ENCODE measurements at places on chromosomes 2 and 18. TPM values are rescaled to one million over a fixed set of nuclear protein-coding genes. Genes with fewer than 3 reads are reported as not detected.

The EDAR gene
- total RNA-seq, result 0.03 TPM

The NYAP2 gene
- total RNA-seq, result not detected

The PAX3 gene
- not detected for total RNA-seq

The CACNB4 gene
- 0.11 TPM for total RNA-seq

- peak; percentile 1 for DNase-seq
These were observed 90.9 kb upstream of the CDH7 start for GRCh38 chr18:65659912-65660311.

DNA sequence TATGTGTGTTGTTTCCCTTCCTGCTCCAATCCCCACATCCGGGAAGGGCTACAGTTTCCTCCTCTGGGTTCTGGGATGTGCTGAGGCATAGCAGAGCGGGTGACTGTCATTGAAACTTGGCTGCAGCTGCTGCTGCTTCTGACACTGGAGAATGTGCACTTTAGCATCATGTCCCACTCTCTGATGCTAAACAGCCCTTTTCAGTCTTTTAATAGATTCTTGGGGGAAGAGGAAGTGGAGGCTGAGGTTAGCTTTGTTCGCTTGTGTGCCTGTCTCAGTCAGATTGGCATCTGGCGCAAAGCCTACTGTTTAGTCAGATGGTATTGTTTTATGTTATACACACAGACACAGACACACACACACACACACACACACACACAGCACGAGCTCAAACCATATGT lies 136.5 kb upstream of the RND3 start:
- DNase-seq, result no peak

DNA sequence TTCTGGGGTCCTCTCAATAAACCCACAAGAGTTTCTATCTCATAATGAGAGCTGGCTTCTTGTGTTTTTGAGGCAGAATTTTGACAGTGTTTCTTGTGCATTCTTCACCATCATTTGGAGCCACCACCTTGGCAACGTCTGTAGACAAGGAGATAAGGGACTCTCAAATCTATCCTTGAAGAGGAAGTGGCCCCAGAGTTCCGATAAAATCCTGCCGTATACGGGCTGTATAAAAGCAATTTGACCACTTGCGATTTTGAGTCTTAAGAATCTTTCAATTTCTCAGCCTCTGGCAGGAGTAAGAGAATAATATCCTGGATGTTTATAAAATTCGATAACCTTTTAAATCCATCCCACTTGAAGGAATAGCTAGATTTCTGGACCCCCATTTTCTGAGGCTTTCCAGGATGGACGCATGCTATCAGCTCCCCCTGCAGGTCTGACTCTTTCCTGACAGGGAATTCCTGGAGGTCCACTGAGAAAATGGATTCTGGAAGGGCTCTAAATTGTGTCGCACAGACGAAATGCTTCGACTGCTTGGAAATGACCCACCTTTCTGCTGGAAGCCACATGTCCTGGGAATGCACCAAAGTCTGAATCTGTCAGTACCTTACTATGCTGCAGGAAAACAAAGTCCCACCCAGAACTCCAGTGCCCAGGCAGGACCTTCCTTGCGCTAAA lies 54.1 kb downstream of the E2F6 start:
- no peak for DNase-seq

- DNase-seq, result no peak
These were observed 1394.8 kb upstream of the ZEB2 start for GRCh38 chr2:145914716-145915115.

DNA sequence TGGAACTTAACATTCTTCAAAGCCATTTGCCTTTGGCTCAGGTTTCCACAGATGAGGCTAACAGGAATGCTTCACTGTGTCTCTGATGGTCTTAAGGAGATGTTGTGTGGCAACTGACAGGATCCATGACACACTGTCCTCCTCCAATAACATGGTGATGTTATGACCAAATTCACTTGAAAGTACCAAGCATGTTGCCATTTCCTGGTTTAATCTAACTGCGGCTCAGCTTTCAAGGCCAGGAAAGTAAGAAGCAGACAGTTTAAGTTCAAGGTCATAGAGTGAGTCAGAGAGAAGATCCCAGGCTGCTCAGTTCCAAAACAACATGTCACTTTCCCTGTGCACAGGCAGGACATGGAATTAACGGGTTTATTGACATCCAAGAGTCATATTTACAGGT lies 513.6 kb downstream of the STK39 start:
- DNase-seq, result no peak

GRCh38 chr2:176833671-176834070 lies 378.9 kb upstream of the HNRNPA3 start:
- DNase-seq, result no peak

DNA sequence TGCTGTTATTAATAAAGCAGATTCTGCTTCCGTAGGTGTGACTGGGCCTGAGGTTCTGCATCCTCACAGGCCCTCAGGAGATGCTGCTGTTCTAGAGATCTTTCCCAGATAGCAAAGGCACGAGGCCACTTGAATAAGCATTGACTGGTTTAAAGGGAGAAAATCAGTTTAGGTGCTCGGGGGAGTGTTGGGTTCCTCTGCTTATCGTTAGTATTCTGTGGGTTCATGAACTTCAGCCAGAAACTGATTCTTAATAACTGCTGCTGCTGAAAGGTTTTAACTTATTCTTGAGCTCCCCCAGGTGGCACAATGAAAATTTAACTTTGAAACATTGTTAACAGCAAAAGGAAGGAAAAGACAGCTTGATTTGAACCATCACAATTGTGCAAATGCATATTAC lies 56.9 kb downstream of the ITGA6 start:
- no peak for DNase-seq

DNA sequence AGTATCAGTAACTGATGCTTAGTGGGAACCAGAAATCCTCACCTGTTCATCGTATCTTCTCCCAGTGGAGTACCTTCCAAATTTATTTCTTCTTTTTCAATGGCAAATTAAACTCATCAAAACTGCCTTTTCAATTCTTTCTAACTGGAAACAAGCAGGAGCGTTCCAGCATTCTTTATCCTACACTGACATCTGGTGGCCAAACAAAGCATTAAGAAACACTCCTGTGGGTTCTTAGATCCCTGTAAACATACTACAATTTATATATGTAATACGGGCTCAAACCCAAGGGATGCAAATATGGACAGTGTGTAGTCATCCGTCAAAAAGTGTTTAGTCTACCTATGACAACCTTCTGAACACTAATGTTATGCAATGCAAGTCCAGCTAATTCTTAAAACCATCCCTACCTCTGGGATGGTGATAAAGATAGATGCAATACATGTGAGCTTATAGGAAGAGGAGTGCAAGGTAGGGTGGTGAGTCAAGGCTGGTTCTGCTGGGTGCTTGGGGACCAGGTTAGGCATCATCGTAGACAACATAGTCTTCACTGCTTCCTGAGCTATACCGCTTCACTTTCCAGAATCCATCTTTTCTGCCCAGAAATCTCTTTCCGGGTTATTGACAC lies 375.0 kb downstream of the CTNNA2 start:
- peak; percentile 17 for DNase-seq

- DNase-seq, result no peak
These were observed 85.8 kb upstream of the HPCAL1 start for GRCh38 chr2:10216677-10217488.

DNA sequence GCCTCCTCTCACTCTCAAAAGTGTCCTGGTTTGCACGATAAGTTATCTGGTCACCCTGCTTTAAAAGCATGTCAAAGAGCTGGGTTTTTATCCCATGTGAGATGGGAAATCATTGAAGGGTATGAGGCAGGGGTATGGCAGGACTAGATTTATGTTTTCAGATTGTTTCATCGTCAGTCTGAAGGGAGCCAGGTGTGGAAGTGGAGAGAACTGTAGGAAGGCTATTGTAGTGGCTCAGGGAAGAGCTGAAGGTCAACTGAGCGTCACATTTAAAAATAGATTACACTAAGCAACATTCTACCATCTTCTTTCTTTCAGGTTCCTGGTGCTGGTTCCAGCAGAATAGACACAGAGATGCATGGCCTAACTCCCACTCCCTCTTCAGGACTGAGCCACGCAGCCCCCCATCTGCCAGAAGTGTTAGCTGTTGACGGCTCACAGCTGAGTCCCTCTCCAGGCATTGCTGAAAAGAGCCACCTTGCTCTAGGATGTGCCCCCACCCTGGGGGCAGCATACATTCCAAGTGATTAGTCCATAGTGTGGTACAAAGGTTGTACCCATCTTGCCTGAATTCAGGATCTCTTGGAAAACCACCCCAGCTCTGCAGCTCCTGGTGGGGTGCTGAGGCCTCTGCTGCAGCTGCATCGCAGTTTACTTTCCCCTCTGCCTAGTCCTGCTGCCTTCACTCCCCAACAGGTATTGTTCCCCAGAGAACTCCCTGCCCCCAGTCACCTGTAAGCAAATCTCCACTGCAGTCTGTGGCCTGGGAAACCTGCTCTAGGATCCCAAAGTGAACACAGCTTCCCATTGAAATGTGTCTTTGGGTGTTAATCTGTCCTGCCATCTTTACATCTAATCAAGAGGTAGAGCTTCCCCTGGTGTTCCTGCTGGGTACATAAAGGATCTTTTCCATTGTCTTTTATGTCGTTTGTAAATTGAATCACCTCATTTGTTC lies 79.5 kb upstream of the KLF7 start:
- DNase-seq, result no peak

- DNase-seq, result no peak
These were observed 585 bp upstream of the ANAPC1 start for GRCh38 chr2:111884592-111884964.

All from foreskin keratinocyte (primary cell).